ENCODE measurements at places on chromosomes 13 and 19.

- no peak for DNase-seq
Measured at GRCh38 chr13:104181526-104182231, 1115.5 kb upstream of the SLC10A2 start.

DNA sequence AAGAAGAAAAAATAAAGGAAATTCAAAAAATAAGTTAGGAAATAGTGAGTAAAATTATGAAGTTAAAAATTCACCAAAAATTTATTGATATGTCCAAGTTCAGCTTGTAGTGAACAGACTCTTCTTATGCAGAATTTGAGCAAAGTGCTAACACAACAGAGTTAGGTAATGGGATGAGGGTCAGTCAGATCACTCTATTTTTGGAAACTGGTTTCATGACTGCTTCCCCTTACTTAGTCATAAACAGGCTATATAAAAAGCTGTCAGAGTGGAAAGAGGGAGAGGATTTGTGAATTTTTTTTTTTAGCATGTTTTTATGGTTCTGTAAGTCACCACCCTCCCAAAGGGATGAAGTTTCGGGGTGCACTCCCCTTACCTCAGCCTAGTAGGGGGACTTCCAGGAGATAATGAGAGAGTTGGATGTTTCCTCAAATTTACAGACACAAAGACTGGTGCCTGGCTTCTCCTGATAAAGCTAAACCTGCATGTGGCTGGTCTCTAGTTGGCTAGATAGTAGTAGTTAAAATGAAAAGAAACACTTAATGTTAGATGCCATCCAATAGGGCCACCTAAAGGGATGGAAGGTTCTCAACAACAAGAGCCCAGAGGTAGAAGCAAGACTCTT, 4.5 kb downstream of the CPB2 start:
- DNase-seq, result no peak

DNA sequence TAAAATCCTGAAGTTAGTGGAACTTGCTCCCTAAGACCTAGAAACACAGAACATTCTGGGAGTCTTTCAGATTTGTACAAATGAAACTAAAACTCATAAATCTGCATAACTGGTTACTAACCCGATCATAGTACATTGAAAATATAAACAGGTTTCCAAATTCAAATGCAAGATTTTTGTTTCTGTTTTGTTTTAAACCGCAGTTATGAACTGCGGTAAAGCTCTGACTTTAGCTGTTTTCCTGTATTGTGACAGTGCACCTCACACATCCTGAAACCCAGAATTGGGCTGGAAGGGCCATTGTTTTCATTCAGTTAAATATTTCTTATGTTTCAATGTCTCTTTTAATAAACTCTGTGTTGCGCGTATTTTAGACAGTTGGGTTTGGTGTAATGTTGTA, 204.7 kb downstream of the SHISA2 start:
- no peak for DNase-seq

GRCh38 chr19:46862974-46863632, 2.3 kb downstream of the ARHGAP35 start:
- no peak for DNase-seq

All from NCI-H2227 treated with DMSO at 0.1 percent for 48 hours (cell line).